Stimulated activated CD8-positive, alpha-beta memory T cell treated with anti-CD3 and anti-CD28 coated beads, Interleukin-7, amount 100 ng/mL, for 24 hours (primary cell): ENCODE measurements at places on chromosomes 16 and 17.

DNA sequence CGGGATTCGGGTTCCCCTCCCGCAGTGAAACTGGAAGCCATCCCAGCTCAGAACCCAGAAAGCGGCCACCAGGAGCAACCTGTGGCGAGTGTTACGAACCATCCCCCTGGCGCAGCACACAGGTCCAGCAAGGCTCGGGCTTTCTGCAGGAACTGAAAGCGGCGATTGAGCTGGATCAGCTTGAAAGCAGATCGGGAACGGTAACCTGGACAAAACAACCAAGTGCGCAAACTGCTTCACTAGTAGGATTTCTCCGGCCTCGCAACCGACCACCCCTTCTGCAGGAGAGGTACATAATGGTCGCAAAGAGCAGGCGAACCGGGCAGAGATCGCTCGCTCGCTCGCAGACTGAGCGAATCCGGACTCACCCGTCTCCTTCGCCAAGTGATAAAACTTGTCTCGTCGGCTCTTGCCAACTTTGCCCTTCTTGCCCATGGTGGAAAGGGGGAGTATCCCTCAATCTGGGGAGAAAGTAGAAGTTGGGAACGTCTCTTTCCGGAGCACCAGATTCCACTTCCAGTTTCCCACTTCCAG is 696 bp upstream of the PSMC5 start:
- DNase-seq: no peak

GRCh38 chr17:2181206-2181896 is 122.2 kb downstream of the SMG6 start:
- DNase-seq: no peak

DNA sequence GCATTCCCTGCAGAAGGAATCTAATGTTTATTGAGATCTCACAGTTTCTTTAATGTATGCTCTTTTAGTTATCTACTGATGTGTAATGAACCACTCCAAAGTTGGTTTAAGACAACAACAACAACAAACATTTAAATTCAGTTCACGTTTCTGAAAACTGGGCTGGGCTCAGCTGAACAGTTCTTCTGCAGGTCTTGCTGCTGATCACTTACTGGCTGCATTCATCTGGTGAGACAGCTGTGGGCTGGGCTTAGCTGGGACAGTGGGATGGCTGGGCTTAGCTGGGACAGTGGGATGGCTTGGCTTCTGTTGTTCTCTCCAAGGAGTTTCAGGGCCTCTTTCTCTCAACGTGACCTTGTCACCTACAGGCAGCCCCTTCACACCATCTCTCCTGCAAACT is 544.3 kb upstream of the CDH5 start:
- no peak for DNase-seq

DNA sequence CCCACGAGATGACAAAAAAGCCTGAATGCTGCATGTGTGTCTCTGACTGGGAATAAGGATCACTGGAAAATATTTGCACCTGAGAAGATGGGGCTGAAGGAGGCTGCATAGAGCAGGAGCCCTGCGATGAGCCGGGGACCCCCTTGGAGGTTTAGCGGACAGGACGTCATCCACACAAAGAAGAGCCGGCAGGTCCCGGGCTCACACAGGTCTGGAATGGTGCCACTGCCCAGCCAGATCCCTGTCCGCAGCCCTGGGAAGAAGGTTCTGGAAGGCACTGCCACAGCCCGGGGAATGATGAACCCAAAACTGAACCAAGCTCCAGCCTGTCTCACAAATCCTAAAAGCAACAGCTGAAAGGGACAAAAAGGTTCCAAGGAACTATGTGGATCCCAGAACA is 101.8 kb downstream of the ANKRD11 start:
- no peak for DNase-seq

GRCh38 chr17:62643496-62643895 is 16.0 kb downstream of the MRC2 start:
- no peak for DNase-seq

DNA sequence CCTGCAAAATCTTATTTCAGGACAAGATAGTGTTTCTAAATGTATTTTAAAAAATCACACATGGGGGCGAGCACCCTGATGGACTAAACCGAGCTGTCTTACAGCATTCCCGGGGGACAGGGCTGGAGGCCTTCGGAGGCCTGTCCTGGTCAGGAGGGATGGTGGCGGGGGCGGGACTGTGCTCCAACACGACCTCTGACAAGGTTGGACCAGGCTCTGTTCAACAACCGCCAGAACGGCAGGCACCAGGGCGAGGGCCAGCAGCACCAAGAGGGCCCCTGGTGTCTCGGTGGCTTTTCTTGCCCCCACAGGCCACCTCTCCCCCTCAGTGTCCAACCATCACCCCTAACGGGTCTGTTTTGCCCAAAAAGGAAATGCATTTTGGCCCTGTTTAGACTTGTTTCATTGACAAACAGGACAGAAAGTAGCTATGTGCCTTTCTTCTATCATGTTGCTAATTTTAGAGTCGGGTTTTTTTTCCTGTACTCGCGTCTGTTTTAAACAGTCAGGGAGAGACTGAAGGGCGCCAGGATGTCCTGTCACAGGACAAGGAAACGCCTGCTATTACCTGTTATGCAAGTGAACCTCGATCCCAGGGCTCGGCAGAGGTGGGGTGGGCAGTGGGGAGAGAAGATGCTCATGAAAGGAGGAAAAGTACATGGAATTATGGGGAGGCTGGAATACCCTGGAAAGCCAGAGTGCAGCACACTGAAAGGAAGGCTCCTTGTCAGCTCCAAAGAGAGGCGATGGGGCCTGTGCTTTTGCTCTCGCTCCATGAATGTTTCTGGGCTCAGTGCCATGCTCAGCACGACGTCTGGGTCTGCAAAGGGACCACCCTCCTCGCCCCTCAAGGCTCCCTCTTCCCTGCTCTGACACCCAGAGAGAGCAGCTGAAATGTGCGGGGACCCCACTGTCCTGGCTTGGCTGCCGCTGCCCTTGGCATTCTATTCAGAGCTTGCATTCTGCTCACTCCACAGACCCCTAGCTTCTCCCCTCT is 11.9 kb downstream of the TMEM204 start:
- DNase-seq: no peak

DNA sequence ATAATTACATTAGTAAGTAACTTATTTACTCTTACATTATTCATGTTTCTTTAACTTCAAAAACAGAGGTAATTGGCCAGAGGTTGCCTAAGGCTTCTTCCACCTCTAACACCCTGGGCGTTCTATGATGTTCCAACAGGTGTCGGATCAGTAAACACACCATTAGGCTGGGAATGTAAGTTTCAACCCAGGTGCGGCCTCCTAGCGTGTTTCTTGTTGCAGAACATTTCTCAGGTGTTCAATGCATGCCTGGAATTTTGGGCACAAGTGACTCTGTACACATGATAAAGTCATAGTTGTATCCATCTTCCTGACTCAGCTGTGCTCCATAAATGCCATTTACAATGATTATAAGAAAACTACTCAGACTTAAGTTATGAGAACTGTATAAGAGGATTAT is 1.0 kb downstream of the KRTAP2-2 start:
- no peak for DNase-seq

- DNase-seq: no peak
These were observed 101.2 kb downstream of the MRTFB start for GRCh38 chr16:14172200-14172809.

DNA sequence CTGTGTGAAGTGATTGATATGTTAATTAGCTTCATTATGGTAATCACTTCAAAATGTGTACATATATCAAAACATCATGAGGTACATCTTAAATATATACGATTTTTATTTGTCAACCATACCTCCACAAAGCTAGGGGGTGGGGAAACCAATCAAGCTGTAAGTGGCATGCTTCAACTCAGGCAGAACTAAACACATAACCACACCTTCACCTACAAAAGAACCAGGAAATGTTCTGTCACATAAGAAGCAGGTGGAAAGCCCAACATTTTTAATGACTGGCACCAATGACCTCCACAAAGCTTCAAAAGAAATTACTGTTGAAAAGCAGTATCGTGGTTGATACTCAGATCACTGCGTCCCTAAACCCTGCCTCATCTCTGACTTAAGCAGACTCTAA is 867.7 kb upstream of the EEF2KMT start:
- no peak for DNase-seq

GRCh38 chr16:28477311-28477920 is 5.3 kb upstream of the NPIPB7 start:
- DNase-seq: no peak

DNA sequence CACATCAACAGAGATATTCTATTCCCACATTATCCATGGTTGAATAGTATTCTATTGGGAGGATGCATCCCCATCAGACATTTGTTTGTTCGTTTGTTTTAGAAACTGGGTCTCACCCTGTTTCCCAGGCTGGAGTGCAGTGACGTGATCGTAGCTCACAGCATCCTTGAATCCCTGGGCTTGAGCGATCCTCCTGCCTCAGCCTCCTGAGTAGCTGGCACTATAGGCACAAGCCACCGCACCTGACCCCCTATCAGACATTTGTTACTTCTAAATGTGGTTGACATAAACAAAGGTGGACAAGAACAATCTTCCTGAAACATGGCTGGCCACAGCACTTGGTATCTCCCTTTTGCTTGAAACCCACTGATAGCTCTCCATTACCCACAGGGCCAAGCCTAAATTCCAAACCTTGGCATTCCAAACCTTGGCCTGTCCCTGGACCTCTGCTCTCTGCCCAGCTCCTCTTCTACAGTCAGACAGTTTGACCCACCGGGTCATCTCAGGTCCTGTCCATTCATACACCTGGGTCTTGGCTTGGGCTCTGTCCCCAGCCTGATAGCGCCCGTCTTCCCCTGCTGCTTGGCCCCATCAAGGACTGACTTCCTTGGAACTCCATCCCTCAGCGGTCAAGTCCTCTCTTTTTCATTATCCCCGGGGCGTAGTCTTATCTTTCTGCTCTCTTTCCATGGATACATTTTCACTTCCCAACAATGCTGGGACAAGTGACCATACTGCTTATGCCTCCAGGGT is 1.5 kb upstream of the PRR29 start:
- no peak for DNase-seq

- DNase-seq: no peak
These were observed 317 bp downstream of the TEFM start for GRCh38 chr17:30905742-30906100.

- no peak for DNase-seq
These were observed 115.1 kb downstream of the HIC1 start for GRCh38 chr17:2170023-2170422.
